ENCODE measurements at places on chromosomes 5 and 9. TPM values are rescaled to one million over a fixed set of nuclear protein-coding genes. Genes with fewer than 3 reads are reported as not detected.

Gene SLC4A9
- total RNA-seq = not detected

Gene HCN1
- total RNA-seq = not detected

Gene EMB
- total RNA-seq = not detected

Gene CDHR2
- not detected for total RNA-seq

Gene GADD45G
- 0.64 TPM for total RNA-seq

Gene PCDHB4
- 0.21 TPM for total RNA-seq

Gene PCDHB9
- total RNA-seq = 0.16 TPM

GRCh38 chr5:6117212-6117611, 261.1 kb downstream of the MED10 start:
- no peaks in the 10 kb centered on the region for H3K27me3 ChIP-seq
- H3K36me3 ChIP-seq = no peaks in the 10 kb centered on the region
- H3K4me3 ChIP-seq = no peak overlapping the region
- no peak for DNase-seq

DNA sequence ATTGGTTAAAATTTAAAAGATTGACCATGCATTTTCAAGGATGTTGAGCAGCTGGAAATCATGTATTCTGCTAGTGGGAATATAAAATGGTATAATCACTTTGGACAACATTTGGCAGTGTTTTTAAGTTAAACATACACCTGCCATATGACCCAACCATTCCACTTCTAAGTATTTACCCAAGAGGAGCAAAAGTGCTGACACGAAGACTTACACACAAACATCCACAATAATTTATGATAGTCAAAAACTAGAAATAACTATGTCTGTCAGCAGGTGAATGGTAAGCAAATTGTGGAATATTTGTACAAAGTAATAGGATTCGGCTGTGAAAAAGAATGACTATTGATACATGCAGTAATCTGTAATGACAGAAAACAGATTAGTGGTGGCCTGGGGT, 30.7 kb upstream of the SRP19 start:
- no peak for DNase-seq
- peaks cover 5% of the 10 kb centered on the region for H3K36me3 ChIP-seq
- H3K4me1 ChIP-seq = no peaks in the 10 kb centered on the region

DNA sequence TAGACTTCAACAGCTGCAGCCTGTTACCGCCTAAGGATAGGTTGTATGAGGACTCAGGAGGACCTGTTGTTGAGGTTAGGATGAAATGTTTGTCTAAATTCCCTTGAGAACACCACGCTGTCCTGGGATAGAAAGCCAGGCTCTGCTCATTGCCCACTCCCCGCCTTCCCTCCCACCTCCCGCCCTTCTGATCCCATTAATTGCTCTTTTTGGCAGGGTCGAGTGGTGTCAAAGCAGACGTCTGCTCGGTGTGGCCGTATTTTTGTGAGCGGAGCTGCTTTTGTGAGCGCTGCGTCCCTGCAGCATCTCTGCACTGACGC, 62.3 kb downstream of the SPATA31C2 start:
- peak overlapping the region; percentile 27 for H3K4me3 ChIP-seq
- H3K27ac ChIP-seq = no peak overlapping the region
- H3K36me3 ChIP-seq = no peaks in the 10 kb centered on the region
- peaks cover 3% of the 10 kb centered on the region for H3K4me1 ChIP-seq
- DNase-seq = no peak

DNA sequence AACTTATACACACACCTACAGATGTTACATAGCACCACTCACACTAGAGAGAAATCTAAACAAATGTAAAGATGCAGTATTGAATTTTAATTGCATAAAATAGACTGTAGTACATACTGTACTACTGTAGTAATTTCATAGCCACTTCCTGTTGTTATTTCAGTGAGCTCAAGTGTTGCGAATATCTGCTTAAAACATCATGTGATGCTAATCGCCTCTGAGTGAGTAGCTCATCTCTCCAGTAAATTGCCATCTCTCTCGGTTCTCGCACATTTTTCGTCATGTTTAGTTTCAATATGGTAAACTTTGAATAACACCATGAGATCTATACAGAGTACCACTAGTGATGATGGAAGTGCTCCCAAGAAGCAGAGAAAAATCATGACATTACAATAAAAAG, 22.0 kb upstream of the ARHGEF28 start:
- no peaks in the 10 kb centered on the region for H3K27me3 ChIP-seq
- peak overlapping the region; percentile 84 for H3K27ac ChIP-seq
- DNase-seq = no peak
- peaks cover 46% of the 10 kb centered on the region for H3K4me1 ChIP-seq

GRCh38 chr9:133342570-133342969, 5.4 kb downstream of the MED22 start:
- no peak overlapping the region for H3K4me3 ChIP-seq
- no peak overlapping the region for H3K27ac ChIP-seq
- peaks cover 5% of the 10 kb centered on the region for H3K36me3 ChIP-seq
- no peaks in the 10 kb centered on the region for H3K4me1 ChIP-seq

- H3K4me1 ChIP-seq = no peaks in the 10 kb centered on the region
- no peaks in the 10 kb centered on the region for H3K36me3 ChIP-seq
- DNase-seq = no peak
- no peaks in the 10 kb centered on the region for H3K27me3 ChIP-seq
Measured at GRCh38 chr9:117916291-117916690, 212.1 kb downstream of the TLR4 start.

DNA sequence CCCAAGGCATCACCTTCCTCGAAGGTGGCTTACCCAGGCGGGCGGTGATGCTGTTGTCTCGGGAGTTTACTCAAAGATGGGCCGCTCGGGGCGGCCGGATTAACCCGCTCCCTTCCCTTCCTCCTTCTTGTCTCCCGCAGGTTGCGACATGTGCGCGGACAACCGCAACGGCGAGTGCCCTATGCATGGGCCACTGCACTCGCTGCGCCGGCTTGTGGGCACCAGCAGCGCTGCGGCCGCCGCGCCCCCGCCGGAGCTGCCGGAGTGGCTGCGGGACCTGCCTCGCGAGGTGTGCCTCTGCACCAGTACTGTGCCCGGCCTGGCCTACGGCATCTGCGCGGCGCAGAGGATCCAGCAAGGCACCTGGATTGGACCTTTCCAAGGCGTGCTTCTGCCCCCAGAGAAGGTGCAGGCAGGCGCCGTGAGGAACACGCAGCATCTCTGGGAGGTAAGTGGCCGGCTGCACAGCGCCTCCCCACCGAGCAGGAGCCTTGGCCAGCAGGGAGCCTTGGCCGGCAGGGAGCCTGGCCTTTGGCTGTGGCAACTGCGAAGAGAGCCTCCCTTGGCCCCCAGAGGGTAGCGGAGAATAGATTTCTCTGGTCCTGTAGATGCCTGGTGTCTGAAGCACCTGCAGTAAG, 10.6 kb downstream of the PRDM6 start:
- no peak overlapping the region for H3K4me3 ChIP-seq
- no peak for DNase-seq
- peaks cover 49% of the 10 kb centered on the region for H3K27me3 ChIP-seq
- no peak overlapping the region for H3K27ac ChIP-seq

- no peaks in the 10 kb centered on the region for H3K36me3 ChIP-seq
- no peak overlapping the region for H3K27ac ChIP-seq
- DNase-seq = no peak
- no peak overlapping the region for H3K4me3 ChIP-seq
- no peaks in the 10 kb centered on the region for H3K4me1 ChIP-seq
- no peaks in the 10 kb centered on the region for H3K27me3 ChIP-seq
Measured at GRCh38 chr9:79268806-79269205, 303.0 kb upstream of the TLE4 start.

- no peaks in the 10 kb centered on the region for H3K36me3 ChIP-seq
- H3K4me1 ChIP-seq = peaks cover 4% of the 10 kb centered on the region
- no peak overlapping the region for H3K27ac ChIP-seq
Measured at GRCh38 chr5:36948041-36948440, 71.5 kb downstream of the NIPBL start.

DNA sequence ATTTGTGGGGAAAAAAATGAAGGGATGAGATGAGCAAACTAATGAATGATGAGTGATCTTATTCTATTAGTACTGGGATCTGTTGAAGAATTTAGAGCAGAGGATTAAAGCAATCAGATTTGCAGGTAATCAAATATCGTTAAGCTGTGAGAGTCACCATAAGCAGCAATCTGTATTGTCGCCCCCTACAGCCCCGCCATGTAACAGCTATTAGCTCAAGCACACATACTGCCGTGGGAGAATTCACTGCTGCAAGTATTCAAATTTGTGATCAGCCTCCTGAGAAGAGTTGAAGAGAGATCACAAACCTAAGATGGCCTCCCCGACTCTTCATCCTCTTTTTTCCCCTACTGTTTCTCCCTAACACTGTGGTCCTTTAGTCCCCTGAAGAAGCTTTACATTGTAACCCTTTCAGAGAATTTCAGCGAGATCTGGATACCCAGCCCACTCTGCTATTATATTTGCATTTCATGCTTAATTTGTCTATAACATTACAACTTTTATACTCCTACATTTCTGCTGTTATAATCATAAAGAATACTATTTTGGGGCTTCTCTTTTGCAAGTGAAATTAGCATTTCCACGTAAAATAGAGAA, 28.5 kb upstream of the PHF24 start:
- no peak overlapping the region for H3K4me3 ChIP-seq
- DNase-seq = peak; percentile 32
- H3K36me3 ChIP-seq = no peaks in the 10 kb centered on the region
- H3K27me3 ChIP-seq = peaks cover 10% of the 10 kb centered on the region

DNA sequence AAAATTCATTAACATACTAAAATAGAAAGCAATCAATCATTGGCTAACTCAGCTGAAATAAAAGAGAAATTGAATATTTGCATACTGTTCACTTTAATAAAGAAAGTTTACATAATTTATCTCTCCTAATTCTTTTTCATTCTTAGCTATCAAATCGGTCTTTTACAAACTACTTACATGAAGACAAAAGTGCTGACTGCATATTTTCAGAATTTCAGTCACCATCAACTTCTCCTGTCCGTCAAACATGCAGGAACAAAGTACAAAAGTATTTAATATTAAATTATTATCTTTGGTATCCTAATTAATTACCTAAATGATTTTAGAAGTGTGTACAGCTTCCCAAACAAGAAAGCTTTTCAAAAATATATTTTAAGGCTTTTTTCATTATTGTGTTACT, 248.4 kb downstream of the CYLC2 start:
- DNase-seq = no peak
- H3K27me3 ChIP-seq = no peaks in the 10 kb centered on the region
- no peak overlapping the region for H3K4me3 ChIP-seq
- no peak overlapping the region for H3K27ac ChIP-seq

GRCh38 chr5:14572385-14572784, 9.2 kb upstream of the OTULINL start:
- no peaks in the 10 kb centered on the region for H3K4me1 ChIP-seq
- no peak overlapping the region for H3K27ac ChIP-seq
- H3K27me3 ChIP-seq = no peaks in the 10 kb centered on the region

DNA sequence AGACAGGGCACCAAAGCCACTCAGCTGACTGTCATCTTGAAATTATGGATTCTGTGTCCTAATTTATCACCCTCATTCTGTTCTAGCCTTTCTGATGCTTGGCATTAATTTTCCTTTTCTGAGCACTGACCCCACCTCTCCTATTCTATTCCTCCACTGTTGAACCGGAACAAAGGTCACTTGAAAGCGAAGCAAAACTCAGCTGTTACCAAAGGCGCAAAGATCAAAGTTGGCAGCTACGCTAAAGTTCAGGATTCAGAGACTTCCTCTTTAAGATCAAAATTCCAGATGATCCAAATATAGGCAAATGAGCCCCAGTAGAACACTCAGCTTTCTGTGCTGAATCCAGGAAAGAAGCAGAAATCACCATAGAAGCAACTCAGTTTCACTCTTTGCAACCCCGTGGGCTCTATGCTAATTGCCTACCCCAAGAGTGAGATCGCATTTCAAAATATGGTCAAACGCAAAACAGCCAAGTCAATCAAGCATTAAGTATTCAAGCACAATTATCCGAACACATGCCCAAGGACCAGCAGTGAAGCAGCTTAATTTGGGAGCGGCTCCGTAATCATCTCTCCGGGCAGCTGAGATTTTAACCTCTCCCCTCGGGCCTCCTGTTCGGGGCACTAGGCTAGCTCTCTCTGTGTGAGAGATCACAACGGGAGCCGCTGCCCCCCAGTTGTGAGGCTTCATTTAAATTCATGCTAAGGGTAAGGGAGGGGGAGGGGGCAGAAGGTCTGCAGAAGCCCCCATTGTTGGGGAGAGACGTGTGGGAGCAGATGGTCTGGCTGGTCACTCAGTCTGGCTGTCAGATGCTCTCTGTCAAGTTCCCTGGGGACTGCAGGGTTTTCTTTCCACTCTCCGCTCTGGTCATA, 288.6 kb downstream of the ELAVL2 start:
- no peak overlapping the region for H3K27ac ChIP-seq
- H3K36me3 ChIP-seq = no peaks in the 10 kb centered on the region
- no peaks in the 10 kb centered on the region for H3K27me3 ChIP-seq
- H3K4me1 ChIP-seq = no peaks in the 10 kb centered on the region
- no peak for DNase-seq
- no peak overlapping the region for H3K4me3 ChIP-seq

DNA sequence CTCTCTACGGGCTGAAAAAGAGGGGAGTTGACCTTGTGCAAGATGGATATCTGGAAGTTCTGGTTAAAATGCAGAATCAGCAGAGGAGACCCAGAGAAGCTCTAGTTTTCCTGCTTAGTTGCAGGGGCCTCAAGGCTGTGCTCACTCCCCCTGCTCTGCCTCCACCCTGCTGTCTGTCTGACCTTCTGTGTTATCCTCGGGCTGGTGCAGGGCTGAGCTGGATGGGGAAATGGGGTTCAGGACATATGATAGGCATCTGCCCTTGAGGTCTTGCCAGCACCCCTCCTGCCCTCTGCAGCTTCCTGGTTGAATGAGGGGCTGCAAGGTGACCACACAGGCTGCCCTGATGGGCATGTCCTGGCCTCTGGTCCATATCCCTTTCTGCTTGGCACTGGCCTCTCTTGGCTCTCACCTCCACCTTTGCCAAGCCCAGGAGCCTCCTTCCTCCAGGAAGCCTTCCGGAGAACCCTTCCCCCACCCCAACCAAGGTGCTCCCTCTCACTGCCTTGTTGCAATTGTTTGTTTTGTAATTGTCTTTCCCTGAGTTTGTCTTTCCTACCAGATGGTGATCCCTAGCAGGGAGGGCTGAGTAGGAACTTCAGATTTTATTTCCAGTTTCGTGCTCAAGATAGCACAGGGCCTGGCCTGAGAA, 1.3 kb downstream of the TMEM268 start:
- peaks cover 10% of the 10 kb centered on the region for H3K4me1 ChIP-seq
- no peak overlapping the region for H3K27ac ChIP-seq
- H3K36me3 ChIP-seq = no peaks in the 10 kb centered on the region
- no peak for DNase-seq
- no peaks in the 10 kb centered on the region for H3K27me3 ChIP-seq
- peak overlapping the region; percentile 22 for H3K4me3 ChIP-seq

GRCh38 chr5:174807471-174807870, 83.1 kb downstream of the MSX2 start:
- no peak overlapping the region for H3K27ac ChIP-seq
- DNase-seq = no peak
- H3K36me3 ChIP-seq = no peaks in the 10 kb centered on the region
- no peaks in the 10 kb centered on the region for H3K4me1 ChIP-seq
- no peaks in the 10 kb centered on the region for H3K27me3 ChIP-seq

- no peaks in the 10 kb centered on the region for H3K4me1 ChIP-seq
- DNase-seq = no peak
- H3K27me3 ChIP-seq = no peaks in the 10 kb centered on the region
- no peak overlapping the region for H3K27ac ChIP-seq
Measured at GRCh38 chr5:118628660-118629354, 359.5 kb downstream of the DTWD2 start.
